Glomerular endothelial cell (primary cell): ENCODE measurements at places on chromosomes 4 and X.
A peak's percentile ranks its signal among the peaks of the same experiment; 100 is the strongest.

GRCh38 chrX:132488180-132488705 is 595 bp downstream of the MBNL3 start:
- DNase-seq = no peak

DNA sequence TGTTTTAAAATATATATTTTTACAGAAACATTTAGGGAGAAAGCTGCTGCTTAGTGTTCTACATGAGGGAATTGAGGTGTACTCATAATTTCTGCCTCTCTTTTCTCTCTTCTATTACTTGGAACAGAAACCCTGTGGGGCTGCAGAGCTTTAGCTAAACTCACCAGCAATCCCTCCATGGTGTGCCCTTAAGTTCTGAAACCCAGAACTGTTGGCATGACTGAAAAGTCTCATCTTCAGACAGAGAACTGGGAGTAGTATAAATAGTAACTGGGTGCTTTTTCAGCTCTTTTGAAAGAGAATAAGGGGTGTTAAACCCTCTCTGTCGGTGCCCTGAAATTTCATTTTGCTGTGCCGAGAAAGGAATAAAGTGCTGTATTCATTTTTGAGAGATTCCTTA is 294.9 kb upstream of the BOD1L1 start:
- DNase-seq = no peak

- DNase-seq = no peak
These were observed 2020.0 kb upstream of the ADGRL3 start for GRCh38 chr4:59180161-59180560.

DNA sequence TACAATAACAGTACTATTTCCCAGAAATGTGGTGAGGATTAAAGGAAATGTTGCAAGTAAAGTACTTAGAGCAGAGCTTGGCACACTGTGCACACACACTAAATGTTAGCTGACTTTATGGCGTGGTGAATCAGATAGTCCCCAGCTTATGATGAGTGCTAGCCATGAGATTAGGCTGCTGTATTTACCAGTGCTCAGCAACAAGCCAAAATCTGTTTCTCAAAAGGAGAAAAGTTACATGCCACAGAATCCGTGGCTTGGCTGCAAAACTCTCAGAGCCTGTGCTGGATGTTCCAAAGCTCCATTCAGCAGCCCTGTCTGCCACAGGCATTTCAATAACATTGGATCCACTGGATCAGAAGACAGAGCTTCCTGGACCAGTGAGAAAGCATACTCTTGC is 12.8 kb upstream of the STBD1 start:
- no peak for DNase-seq

- DNase-seq = no peak
These were observed 247.7 kb upstream of the ARSJ start for GRCh38 chr4:114226968-114227760.

DNA sequence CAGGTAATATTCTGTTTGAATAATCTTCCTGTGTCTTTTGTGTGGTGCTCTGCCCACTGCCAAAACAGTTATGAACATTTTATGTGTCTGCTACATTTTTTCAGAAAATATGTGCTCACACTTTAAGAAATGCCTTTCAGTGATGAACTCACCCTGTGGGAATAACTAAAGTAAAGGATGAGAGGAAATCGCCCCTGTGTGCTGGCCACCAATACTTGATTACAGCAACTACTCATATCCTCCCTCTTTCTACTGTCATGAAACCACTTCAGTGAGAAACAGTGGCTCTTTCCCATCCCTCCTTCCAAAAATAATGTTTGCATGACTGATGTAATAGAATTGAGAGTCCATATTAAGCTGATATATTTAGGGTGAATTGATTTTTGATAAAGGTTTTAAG is 900.9 kb downstream of the RAB28 start:
- DNase-seq = no peak

DNA sequence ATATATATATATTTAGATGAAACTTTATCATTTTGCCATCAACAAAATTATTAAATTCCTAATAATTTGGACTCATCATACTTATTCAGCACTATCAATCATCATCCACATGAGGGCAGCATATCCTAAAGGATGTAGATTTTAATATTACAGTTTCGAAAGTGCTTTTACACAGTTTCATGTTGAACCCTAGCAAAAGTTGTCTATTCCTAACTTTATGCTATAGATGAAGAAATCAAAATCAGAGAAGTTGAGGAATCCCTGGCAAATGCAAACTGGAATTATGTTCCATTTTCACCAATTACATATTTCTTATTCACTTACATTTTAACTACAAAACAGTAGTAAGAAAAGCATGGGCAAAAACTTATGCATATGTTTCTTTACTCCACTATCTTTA is 36.6 kb upstream of the UGT2A1 start:
- DNase-seq = peak; percentile 57

DNA sequence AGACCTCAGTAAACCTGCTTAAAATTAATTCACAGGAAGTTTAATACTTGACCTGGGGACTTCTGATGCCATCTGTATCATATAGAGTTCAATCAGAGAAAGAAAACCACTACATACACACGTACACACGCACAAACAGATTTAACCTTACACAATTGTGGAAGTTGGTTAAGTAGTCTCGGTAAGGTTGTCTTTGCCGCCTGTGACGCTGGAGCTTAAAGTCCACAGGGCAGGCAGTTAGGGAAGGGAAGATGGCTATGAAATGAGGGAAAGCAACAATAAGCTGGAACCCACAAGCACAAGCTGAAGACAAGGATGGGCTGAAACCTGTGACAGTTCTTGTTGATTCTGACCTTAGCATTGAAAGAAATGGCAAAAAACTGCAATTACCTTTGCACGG is 41.7 kb upstream of the TSPAN7 start:
- DNase-seq = no peak

DNA sequence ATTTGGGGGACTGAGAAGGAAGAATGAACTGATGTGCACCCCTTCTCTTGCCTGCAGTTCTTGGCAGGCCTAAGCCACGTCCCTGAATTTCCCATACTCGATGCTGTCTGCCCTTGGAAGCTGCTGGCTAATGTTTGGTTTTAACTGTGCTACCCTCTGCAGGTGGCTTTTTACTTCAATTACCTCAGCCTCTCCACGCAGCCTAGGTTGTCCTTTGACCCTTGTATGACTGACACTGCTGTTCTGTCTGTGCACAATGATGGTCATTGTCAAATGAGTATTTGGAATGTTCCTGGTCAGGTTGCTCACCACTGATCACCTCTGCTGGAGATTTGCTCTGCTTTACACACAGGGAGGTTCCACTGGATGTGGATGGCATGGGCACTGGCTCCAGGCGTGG is 137.1 kb downstream of the ZNF518B start:
- no peak for DNase-seq
